ENCODE measurements at places on chromosomes 6 and 20.

GRCh38 chr6:68042339-68043121, 592.6 kb upstream of the ADGRB3 start:
- DNase-seq: no peak

GRCh38 chr6:113635222-113635986, 221.7 kb upstream of the MARCKS start:
- DNase-seq: no peak

GRCh38 chr20:62021793-62022385, 43.8 kb downstream of the TAF4 start:
- DNase-seq: no peak

DNA sequence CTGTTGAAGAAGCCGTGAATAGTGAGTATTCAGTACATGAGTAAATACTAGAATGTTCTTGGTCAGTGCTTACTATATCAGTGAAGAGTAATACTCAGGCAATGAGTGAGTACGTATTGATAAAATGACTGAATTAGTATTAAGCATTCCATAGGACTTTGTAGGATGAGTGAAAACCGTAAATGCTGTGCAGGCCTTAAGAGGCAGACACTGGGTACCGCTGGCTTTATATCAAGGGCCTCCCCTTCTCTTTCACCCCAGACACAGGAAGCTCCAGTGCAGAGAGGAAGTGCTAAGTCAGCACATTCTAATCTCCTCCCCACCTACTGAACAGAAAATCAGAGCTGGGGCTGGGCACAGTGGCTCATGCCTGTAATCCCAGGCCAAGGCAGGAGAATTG, 24.2 kb downstream of the POFUT1 start:
- DNase-seq: no peak

GRCh38 chr6:113599444-113599843, 257.7 kb upstream of the MARCKS start:
- DNase-seq: no peak

DNA sequence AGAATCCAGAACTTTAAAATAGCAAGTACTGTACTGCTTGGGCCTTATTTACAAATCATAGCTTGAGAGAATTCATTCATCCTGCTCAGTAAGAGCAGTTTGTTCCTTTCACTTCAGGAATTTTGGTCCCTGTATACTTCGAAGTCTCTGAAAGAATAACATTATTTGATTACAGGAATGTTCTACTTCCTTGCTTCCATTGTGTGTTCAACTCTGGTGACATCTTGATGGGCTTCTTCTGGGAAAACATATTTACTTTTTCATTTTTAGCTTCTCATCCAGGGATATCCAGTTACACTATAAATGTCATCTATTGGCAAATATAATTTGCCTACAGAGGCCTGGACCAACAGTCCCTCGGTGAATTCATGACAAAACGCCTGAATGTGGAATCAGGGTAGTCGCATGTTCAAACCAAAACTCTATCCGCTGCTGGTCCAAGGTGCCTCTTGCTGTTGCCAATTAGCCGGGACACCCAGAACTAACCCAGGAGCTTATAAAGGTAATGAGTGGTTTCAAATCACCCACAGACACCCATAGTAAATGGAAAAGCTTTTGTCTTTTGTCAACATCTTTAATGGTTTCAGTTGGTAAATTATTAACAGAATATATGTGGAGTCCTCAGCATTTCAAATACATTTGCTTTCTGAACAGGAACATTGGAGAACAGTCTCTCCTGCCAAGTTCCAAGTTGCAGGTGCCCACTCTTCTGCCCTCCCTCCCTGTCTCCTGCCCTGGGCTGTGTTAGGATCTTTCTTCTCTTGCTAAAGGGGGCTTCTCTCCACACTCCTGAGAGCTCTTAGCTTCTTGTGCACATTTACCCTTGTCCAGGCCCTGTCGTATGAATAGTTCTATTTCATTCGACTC, 162.5 kb upstream of the CITED2 start:
- no peak for DNase-seq

GRCh38 chr20:14991023-14991422, 653.6 kb upstream of the FLRT3 start:
- no peak for DNase-seq

DNA sequence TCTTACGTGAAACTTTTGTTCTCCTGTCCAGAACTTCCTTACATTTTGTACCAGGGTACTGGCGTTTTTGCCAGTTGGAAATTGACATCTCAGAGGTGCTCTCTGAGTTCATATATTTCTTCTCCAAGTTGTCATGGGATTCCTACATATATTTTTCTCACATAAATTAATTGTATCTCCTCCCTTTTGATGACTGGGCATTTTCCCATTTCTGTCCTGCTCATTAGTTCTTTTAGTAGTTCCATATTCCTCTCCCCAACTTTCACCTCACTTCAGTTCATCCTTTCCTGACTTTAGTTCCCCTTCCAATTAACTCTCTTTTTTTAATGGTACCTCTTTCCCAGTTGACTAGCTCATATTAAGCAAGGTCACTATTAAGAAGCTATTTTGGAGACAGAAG, 10.8 kb downstream of the ZKSCAN8 start:
- no peak for DNase-seq

GRCh38 chr20:54140927-54141566, 32.7 kb downstream of the CYP24A1 start:
- no peak for DNase-seq

DNA sequence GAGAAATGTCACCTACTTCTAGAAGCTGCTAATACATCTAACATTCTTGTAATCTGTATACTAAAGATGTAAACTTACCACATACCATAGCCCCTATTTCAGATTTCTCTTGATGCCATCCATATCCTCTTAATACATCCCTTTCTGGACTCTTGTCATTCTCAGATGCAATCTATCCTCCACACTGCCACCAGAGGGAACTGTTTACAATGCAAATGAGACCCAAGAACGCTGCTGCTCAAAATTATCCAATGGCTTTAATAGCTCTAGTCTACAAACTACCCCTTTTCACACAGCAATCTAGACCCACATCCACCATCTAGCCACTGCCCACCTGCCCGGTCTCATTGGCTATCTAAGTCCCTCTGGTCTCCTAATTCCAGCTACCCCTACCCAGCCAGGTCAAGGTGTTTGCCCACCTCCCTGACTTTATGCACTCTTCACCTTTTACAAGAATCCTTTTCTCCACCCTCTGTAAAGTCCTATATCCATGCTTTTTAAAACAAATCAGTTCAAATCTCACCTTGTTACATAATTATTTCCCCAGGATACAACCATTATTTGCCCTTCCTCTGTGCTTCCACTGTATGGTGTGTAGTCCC, 14.8 kb downstream of the FAXC start:
- no peak for DNase-seq
